ENCODE measurements at places on chromosomes 5 and 9.

DNA sequence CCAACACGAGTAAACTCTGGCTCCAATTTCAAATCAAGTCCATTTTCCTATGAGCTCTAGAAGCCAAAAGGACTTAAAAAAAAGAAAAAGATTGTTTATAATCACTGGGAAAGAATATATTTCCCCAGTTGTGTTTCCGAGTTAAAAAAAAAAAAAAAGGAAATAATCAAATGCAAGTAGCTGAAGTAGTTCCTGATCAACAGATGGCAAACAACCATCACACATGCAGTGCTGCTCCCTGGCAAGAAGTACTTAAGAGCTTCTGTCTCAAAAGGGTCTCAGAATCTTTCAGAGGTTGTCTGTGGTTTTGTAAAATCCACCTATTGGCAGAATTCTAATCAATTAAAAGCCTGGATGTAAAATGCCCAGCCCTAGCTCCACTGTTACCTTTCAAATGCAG is 387.9 kb downstream of the RAB3C start:
- no peak for DNase-seq

- DNase-seq, result no peak
These were observed 13.9 kb upstream of the BASP1 start for GRCh38 chr5:17203329-17204132.

GRCh38 chr5:17190799-17191391 is 26.5 kb upstream of the BASP1 start:
- no peak for DNase-seq

GRCh38 chr5:142908659-142909058 is 138.5 kb downstream of the ARHGAP26 start:
- DNase-seq, result no peak

- DNase-seq, result no peak
These were observed 30.8 kb upstream of the PANK3 start for GRCh38 chr5:168609806-168610482.

- DNase-seq, result no peak
These were observed 23.9 kb upstream of the KIF2A start for GRCh38 chr5:62282064-62282463.

DNA sequence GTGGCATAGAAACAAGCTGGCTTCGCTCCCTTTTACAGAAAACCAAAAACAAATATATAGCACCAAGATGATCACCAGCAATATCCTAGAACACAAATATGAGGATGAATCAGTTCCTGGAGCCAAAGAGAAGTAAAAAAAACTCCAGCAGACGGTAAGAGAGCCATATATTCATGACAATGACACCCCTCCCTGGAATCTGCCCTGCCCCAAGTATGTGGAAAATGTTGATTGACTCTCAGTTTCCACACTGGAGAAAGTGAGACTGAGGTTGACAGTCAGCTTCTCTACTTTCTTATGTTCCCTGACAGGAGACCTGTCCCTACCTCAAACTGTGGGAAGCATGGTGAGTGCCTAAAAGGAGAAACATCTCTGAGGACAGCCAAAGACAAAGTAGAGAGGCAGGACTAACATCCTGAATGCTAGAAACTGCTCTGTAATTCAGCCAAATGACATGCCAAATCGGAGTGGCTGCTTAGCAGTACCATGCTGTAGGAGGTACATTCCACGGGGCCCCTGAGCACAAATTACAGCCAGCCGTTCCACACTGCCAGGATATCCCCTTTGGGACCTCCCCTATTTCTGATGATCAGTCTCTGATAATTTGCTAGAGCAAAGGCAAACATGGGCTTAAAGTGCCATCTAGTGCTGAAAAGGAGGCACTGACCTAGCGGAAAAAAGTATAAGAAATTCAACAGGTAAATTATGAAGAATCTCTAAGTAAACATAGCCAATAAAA is 424.0 kb upstream of the RGMB start:
- DNase-seq, result no peak

GRCh38 chr9:11735391-11735790 is 957.8 kb upstream of the TYRP1 start:
- DNase-seq, result no peak

DNA sequence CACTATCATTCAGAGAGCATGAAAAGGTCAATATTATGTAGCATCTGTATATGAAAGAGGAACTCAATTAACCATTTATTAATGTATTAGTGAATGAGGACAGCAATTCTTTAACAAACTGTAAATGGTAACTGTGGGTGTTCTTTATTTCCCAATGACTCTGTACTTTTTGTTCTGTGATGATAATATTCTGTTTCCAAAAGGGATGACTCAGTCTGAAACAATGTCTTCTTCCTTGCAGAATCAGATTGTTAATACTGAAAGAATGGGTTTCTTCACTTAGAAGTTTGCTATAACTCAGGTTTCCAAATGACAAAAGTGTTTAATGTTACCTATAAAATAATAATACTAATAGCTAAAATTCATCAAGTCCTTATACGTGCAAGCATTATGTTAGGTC is 1518.7 kb upstream of the WWC1 start:
- no peak for DNase-seq

GRCh38 chr5:101782352-101783103 is 513.6 kb downstream of the SLCO4C1 start:
- DNase-seq, result no peak

DNA sequence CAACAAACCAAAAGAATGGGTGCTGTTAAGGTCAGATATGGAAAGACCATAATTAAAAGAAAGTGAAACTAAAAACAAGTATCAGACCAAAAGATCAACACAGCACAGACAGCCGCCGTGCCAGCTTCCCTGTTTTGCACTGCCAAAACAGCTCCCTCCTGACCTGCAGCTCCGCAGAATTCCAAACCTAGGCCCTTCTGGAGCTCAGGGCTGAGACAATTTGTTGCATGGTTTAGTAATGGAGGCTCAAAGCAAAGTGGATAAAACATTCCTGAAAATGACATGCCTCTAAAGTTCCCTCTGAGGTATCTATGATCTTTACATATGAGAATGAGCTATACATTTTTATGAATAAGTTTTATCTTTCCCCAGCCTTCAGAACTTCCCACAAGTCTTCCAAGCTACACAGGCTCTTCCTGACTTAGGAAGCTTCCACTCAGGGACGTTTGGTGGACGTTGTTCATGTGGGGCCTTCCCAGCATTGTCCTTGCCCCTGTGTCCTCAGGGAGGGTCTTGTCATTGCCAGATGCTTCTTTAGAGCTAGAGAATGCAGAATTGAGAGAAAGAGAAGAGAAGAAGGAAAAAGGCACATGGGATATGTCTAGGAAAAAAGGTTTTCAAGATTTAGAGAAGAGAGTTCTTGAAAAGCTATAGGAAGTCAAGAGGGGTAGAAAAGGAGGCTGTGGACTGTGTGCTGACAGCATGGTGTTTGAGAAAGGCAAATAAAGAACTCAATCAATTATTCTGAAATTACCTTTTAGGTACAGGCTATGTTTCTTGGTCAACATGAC is 28.4 kb upstream of the SSBP2 start:
- DNase-seq, result peak; percentile 53

GRCh38 chr5:119666542-119666941 is 37.2 kb downstream of the FAM170A start:
- no peak for DNase-seq

GRCh38 chr9:108476574-108476973 is 379.2 kb downstream of the ACTL7B start:
- DNase-seq, result no peak

DNA sequence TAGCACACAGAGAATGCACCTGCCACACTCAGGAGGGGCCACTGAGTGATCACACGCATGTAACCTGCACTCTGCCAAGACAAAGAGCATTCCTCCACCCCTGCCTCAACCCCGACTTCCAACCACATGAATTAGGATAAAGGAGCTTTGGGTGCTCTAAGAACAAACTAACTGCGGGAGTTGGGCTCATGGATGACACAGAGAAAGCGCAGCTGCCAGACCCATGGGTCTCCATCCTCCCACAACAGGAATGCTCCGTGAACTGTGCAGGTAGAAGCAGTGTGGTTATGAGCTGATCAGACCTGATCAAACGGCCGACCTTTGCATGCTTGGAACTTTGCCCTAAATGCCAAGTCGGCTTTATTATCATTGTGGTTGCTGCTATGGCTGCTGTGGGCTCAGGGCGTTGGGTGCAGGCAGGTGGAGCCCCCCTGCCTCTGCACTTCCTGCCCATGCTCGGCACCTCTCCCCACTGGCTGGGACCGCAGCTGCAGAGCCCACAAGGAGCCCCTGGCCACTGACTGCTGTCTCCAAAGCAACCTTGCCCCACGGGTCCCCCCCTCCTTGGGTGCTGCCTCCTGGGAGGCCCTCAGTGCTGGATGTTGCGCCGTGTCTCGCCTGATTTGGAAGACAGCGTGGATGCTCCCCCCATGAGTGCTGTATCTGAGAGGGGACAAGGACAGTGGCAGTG is 2.6 kb upstream of the SLC6A3 start:
- DNase-seq, result no peak

DNA sequence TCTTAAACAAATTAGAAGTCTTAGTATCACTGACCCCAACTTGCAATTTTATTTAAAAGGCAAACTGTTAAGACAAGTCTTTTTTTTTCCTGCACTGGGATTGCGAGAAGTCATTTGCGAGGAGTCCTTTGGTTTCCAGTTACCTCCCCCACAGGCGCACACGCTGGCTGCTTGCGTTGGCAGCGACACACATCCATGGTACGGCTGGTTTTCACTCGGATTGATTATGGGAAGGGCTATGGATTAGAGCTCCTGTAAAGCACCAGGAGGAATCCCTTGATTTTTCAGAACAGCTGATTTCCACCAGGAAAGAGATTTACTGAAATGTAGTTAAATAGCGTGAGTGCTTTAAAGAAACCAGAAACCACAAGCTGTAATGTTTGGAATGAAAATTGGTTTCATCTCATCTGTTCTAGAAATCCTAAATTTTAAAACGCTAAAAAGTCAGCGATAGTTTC is 737 bp downstream of the SLC1A3 start:
- no peak for DNase-seq

DNA sequence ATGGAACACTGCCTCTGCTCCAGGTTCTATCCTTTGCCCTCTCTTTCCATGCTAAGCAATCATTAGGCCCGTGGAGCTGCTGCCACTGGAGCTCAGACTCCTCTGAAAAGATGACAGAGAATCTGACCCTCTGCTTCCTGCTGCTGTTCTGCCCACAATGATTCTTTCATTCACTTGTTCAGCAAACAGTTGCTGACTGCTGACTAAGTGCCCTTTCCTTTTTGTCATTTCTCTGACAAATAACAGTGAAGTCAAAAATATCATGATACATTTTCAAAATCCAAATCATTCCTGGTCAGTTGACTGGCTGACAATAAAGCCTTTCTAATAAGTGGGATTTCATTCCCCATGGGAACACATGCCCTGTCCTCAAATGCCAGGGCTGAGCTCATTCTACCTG is 110.1 kb downstream of the SIL1 start:
- no peak for DNase-seq

DNA sequence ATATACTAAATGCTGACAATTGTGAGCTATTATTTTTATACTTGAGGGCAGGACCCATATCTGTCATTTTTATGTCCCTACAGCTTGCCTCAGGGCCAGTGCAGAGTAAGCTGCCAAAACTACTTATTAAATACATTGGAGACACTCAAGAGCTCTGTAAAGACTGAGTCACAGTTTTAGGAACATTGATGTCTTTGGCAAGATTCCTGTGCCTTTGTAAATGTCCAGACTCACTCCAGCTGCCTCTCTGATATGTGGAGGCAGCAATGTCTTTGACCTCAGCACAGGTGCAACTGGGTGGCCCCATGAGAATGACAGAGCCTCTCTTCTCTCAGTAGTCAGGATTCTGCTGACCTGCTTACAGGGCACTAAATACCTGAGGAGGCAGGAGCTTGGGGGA is 363.2 kb downstream of the OSTF1 start:
- DNase-seq, result no peak

- DNase-seq, result no peak
These were observed 35.5 kb upstream of the ASS1 start for GRCh38 chr9:130409246-130409645.

DNA sequence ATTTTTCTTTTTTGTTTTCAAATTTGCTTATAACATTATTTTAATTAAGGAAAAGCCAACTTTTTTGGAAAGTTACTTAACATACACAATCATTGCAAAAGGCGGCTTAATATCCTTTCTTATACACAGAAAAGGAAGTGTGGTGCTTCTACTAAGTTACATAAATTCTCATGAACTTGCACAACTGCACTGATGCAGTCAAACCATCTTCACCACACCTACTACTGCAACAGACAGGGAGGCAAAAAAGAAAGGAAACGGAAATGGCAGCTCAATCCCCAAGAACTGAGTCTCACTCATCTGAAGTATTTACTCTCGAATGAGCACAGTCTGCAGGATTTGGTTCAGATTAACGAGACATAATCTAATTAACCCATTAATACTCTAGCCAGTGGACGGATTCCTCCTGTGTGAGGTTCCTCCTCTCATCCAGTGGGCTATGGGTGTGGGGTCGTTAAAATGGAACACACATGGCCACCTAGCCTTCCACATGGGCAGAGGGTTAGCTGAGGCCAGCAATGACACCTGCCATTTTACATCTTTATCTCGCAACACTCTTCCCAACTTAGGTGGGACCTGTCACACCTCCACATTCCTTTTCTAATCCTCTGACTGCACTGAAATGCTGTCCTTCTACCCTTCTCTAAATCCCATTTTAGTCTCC is 30.0 kb downstream of the GOLM1 start:
- no peak for DNase-seq

DNA sequence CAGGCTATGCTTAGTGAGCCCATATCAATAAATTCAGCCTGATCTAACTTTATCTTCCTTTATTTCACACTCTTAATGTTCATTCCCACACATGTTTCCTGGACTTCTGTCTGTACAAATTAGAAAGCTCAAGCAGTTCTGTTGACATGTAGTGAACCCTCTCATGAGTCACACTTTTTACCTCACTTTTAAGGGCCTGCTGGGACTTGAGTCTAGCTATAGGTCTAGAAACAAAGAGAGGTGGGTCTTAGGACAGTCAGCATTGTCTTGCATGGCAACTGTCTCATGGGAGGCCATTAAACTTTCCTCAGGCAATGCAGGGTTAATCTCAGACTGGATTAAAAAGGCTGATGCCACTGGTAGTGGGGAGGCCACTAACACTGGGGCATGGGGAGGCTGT is 8.6 kb upstream of the CCNH start:
- no peak for DNase-seq

- no peak for DNase-seq
These were observed 41.8 kb downstream of the ROR2 start for GRCh38 chr9:91908293-91908623.

GRCh38 chr9:83625178-83625577 is 2.2 kb downstream of the IDNK start:
- no peak for DNase-seq

DNA sequence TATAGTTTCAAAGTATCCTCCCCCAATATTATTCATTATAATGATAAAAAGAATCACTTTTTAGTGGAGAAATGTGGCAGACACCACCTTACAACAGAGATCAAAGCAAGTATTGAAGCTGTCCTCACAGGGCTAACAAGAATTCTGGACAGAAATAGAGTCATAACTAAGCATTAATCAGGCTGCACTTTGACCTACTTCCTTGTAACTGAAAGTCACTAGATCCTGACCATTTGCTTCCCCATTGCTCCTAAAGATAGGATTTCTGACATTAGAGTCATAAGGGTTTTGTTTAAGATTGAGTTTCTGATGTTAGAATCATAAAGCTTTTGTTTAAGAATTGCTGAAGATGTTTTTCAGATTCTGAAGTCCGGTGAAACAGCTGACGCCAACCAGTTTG is 159.7 kb downstream of the ATP10B start:
- DNase-seq, result no peak

- no peak for DNase-seq
These were observed 110.9 kb upstream of the ADAMTSL1 start for GRCh38 chr9:18362901-18363685.
